ENCODE measurements at places on chromosomes 7 and 10. TPM values are rescaled to one million over a fixed set of nuclear protein-coding genes. Genes with fewer than 3 reads are reported as not detected.

DNA2 gene
- 8.9 TPM for total RNA-seq

KLF6 gene
- 11.3 TPM for total RNA-seq

AS3MT gene
- total RNA-seq = 5.3 TPM

PMPCB gene
- total RNA-seq = 68.6 TPM

TMEM196 gene
- total RNA-seq = not detected

DDIT4 gene
- total RNA-seq = 372 TPM

PRKG1 gene
- total RNA-seq = 40.7 TPM

HOXA3 gene
- 6.8 TPM for total RNA-seq

ZNF488 gene
- under 0.01 TPM for total RNA-seq

PDCD4 gene
- 35.2 TPM for total RNA-seq

KIFBP gene
- 36.2 TPM for total RNA-seq

DNAJC30 gene
- total RNA-seq = 2.4 TPM

ANKRD2 gene
- 0.89 TPM for total RNA-seq
